ENCODE measurements at places on chromosomes 1 and 21.

DNA sequence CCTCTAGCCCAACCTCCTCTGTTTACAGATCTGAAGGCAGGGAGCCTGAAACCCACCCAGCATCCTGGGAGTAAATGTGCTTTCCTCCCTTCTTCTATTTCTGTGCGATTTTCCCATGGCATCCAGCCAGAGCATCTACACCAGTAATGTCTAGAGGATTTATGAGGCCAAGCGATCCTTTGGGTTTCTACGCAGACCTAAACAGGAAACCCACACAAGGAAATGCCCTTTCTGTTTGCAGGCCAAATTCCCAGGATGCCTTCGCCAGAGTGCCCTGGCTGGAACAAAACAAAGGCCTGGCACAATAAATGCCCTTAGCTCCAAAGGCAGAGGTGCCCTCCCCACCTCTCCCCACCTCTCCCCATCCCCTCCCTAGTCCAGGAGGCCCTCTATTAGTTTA is 110.5 kb upstream of the CDC42BPA start:
- DNase-seq: no peak

DNA sequence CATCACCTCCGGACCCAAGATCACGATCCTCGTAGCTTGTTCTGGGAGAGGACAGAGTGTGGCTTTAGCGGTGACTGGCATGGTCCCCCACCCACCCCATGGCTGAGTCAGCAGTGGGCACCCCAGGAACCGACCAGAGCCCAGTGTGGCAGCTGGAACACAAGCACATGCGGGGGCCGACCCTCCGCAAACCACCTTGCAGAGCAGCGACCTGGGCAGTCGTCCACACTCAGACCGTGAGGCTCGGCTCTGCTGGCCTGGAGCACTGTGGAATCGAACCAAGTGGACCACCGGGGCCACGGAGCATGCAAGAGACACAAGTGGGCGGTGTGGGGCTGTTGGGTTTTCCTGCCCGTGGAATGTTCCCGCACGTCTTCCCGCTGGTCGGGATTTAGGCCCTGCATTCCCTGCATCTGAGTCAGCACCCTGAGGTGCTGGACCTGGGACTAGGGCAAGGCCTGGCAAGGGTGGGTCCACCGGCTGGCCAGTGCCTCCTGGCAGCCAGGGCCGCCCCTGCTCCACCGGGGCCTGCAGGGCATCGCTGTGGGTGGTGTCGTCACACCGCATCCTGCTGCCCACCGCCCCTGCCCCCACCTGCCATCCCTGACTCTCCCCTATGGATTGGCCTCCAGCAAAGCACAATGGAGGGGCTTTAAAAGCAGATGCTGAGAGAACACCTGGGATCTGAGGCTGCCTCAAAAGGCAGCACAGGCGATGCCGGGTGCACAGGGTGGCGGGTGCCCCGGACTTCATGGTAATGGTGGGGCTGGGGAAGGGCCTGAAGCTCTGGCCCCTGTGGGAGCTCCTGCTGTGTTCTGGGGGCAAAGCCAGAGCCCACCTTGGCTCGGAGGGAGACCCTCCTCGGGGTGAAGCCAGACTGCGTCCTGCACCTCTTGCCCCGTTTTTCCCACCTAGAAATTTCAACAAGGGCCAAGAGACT is 18.5 kb downstream of the MORN1 start:
- no peak for DNase-seq

- DNase-seq: no peak
These were observed 40.4 kb downstream of the UBASH3A start for GRCh38 chr21:42443876-42444744.

DNA sequence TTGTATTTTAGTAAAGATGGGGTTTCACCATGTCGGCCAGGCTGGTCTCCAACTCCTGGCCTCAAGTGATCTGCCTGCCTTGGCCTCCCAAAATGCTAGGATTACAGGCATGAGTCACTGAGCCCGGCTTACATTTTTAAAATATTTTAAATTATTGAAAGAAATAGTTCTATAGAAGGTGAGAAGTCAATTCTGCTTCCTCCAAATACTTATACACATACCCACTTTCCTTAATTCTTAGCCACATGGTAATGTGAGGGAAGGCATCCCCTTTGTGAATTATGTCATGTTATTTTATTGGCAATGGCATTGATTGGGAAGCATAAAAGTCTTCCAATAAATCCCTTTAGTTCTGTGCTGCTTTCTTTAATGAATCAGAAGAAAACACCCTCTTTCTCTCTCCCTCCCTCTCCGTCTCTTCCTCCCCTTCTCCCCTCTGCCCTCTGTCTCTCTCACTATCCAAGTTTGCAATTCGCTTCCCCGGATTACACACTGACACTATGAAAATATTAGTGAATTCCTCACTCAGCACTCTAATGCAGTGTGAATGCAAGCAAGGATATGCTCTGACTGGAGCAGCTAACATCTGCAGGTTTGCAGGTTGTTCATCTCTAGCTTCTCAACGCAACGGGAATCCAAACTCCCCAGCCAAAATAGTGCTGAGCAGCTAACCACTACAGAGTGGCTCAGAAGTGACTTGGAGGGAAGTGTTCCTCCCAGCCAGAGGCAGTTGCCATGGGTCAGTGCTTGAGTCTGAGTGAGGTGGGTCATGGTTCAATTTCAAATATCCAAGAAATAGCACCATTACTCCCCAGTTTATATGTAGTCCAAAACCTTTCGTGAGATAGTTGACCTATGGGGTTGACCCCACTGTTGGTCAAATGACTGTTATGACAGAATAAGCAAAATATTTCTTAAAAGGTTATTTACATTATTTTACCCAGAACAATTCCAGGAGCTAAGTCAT is 77.8 kb upstream of the CD55 start:
- DNase-seq: no peak

DNA sequence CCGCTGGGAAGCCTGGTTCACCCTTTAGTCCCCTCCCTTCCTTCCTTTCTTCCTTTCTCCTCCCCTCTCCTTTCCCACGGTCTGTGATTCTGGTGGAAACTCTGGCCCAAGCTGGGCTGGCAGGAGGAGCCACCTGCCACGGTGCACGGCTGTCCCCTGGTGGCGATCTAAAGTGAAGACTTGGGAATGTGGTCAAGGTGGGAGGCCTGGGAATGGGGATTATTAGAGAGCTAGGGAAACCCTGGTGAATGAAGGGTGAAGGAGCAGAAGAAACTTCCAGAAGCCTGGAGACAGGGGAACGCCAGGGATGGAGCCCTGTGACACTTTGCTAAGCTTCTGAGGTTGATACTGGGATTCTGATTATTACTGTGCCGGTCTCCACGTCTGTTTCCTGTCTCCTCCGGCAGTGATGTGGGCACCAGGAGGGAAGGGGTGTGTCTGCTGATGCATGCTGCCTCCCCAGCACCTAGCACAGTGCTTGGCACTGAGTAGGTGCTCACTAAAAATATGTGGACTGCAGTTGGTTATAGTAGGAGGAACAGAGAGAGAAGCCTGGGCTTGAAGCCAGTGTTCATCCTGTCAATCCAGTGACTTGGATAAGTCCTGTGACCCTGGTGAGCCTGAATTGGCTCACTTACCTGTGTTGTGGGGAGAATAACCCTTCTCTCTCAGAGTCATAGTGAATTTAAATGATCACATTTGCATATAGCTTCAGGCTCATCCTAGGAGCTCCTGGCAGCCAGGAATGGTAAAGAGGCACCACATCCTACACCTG is 71.2 kb upstream of the NBPF3 start:
- DNase-seq: peak; percentile 45

GRCh38 chr1:36156329-36157114 is 562 bp downstream of the MAP7D1 start:
- DNase-seq: no peak

DNA sequence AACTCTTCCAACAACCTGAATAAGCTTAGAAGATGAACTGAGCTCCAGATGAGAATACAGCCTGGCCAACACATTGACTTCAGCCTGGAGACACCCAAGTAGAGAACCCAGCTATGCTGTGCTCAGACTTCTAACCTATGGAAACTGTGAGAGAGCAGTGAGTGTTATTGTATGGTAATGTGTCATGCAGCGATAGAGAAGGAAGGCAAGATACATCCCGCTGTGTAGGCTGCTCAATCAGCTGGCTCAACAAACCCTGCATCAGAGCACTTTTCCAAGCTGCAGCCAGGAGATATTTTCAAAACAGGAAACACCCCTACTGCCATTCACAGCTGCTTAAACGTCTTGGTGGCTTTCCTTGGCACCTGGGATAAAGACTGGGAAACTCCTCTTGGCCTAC is 321.3 kb downstream of the SIPA1L2 start:
- no peak for DNase-seq

GRCh38 chr1:22349362-22350043 is 102.1 kb upstream of the ZBTB40 start:
- no peak for DNase-seq

- no peak for DNase-seq
These were observed 211.2 kb downstream of the S1PR1 start for GRCh38 chr1:101448018-101448417.

DNA sequence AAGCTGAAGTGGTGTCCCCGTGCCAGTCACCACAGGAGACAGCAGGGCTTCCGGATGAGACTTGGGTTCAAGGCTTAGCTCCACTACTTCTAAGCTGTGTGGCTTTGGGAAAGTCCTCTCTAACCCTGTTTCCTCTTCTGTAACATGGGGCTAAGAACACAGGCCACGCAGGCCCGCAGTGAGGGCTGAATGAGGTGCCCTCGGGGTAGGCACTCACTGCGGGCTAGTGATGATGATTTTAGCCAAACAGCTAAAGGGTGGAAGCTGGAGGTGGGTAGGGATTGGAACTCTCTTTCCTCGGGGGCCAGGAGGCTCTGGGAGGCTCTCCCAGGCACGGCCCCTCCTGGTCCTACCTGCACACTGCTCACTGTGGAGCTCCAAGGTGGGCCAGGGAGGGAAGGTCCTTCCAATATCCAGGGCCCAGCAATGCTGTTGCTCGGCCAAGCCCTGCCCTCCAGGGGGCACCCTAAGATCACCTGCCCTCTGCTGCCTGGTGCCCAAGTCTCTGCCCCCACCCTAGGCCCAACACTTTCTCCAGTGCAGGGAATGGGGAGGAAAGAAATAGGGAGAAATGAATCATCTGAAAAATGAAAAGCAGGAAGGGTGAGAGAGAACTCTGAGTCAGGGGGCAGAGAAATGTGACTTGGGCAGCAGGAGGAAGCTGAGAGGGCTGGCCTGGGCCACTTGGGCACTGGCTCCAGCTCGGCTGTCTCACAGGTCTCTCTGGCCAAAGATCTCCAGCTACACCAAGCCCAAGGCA is 19.2 kb upstream of the EVA1B start:
- DNase-seq: no peak

- no peak for DNase-seq
These were observed 8.3 kb downstream of the CSMD2 start for GRCh38 chr1:34156739-34157138.

Measured in activated CD4-positive, CD25-positive, alpha-beta regulatory T cell treated with anti-CD3 and anti-CD28 coated beads, Interleukin-2, amount 50 U/mL, for 16 hours (primary cell).